Fibroblast of lung (primary cell): ENCODE measurements at places on chromosomes 16 and 17. TPM values are rescaled to one million over a fixed set of nuclear protein-coding genes. Genes with fewer than 3 reads are reported as not detected.

The ITGB4 gene
- total RNA-seq, result 0.17 and 0.26 TPM in 2 replicates

The SDR42E2 gene
- under 0.01 TPM in 1 of 2 replicates, not detected in the other for total RNA-seq

The CCL3 gene
- total RNA-seq, result not detected in 2 replicates

DNA sequence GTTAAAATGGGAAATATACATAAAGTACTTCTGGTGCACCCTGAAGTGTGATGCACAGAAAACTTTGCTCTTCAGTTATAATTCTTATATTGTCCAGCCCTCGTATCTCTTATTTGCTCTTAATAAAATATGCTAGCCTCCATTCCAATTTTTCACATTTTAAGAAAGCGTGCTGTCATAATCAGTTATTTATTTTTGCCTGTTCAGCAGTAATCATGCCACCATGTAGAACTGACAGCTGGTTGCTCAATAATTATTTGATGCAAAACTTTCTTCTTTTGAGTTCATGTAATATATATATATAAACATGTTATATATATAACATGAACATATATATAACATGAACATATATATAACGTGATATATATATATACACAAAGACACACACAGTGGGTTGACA is 294.6 kb downstream of the CNTNAP4 start:
- no peak for DNase-seq

DNA sequence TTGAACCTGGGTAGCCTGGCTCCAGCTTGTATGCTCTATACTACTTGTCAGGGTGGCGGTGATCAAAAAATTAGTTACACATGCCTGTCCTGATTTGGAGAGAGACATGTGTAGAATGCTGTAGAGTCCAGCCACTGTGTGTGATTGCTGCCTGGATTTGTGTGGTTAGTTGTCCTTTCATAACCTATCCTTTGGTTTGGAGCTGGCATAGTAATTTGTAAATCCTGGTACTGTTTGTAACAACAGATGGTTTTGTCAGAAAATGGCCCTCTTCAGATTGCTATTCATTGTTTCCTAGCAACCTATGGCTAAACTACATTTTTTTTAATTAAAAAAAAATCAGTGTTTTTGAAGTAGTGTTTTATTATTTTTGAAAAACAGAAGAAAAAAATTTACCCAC is 30.5 kb downstream of the ETV4 start:
- DNase-seq, result no peak

DNA sequence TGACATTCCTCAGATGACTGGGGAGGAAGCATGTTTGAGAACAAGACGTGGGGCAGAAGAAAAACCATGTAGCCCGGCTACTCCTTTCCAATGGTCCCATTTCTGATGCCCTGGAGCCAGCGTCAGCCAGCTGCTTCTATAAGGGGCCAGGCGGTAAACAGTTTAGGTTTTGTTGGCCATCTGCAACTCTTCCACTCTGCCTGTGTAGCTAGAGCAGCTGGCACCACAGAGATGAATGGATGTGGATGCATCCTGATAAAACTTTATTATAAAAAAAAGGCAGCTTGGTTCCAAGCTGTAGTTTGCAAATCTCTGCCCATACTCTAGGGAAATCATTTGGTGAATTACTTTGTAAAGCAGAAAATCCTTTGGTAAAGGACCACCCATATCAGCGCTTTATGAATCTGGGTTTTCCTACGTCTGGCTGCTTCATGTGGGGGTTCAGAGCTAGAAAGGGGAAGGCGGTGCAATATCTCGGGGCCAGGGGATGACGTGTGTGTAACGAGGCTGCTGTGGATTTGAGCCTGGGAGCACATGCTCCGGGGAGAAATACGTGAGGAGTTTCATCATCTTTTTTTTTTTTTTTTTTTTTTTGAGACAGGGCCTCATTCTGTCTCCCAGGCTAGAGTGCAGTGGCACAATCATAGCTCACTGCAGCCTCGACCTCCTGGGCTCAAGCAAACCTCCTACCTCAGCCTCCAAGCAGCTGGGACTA is 3.4 kb upstream of the SRL start:
- no peak for DNase-seq

DNA sequence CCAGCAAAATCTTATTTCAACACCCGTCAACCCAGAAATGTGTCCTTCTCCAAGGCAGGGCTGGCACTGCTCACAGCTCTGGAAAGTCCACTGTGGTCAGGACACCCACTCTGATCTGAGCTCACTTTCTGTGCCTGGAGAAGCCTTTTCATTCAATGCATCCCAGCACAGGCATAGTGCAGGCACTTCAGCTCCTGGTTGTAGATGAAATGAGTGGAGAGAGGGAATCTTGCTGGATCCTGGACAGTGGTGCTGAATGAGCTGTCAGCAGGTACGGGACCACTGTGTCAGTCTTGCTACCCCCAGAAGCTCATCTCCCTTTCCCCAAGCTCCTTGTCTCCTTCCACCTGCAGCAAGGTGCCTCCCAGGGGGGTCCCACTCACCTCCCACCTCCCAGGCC is 86.1 kb upstream of the SALL1 start:
- DNase-seq, result no peak

GRCh38 chr16:67423611-67424260 is 7.2 kb upstream of the HSD11B2 start:
- no peak for DNase-seq

GRCh38 chr16:4606354-4606753 is 8.3 kb downstream of the UBALD1 start:
- no peak for DNase-seq

GRCh38 chr16:17367923-17368322 is 102.8 kb downstream of the XYLT1 start:
- DNase-seq, result peak; percentile 85
